ENCODE measurements at places on chromosomes 2 and 18. TPM values are rescaled to one million over a fixed set of nuclear protein-coding genes. Genes with fewer than 3 reads are reported as not detected.

DNA sequence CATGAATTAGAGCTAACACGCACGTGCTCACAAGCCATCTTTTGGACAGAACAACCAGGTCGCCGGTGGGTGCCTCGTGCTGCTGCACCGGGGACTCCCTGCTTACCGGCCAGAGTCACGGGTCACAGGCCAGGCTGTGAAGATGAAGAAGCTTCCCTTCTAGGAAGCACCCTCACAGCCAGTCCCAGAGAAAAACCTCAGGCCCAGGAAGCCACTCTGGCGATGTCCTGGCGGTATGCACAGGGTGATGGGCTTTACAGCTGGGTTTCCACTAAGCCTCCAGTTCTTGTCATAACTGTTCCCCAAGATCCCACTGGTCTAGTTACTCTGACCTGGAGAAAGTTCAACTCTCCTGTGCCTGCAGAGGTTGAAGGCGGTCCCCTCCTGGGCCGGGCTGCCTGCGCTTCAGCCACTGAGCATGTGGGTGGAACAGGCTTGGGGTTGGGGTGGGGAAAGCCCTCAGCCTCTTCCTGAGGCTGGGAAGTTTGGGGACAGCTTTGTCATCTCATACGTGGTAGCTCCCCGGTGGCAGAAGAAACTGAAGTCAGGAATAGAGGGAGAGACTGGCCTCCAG lies 15.2 kb upstream of the DIS3L2 start:
- H3K36me3 ChIP-seq = no peaks in the 10 kb centered on the region
- no peak overlapping the region for H3K4me3 ChIP-seq
- H3K27ac ChIP-seq = no peak overlapping the region
- no peaks in the 10 kb centered on the region for H3K4me1 ChIP-seq

- no peak overlapping the region for H3K4me3 ChIP-seq
- no peaks in the 10 kb centered on the region for H3K27me3 ChIP-seq
- H3K4me1 ChIP-seq = no peaks in the 10 kb centered on the region
- no peak for DNase-seq
- H3K36me3 ChIP-seq = no peaks in the 10 kb centered on the region
- no peak overlapping the region for H3K27ac ChIP-seq
Observed at GRCh38 chr2:29749843-29750242, 171.5 kb downstream of the ALK start.

LOXHD1 gene
- 0.08 TPM for total RNA-seq

DNA sequence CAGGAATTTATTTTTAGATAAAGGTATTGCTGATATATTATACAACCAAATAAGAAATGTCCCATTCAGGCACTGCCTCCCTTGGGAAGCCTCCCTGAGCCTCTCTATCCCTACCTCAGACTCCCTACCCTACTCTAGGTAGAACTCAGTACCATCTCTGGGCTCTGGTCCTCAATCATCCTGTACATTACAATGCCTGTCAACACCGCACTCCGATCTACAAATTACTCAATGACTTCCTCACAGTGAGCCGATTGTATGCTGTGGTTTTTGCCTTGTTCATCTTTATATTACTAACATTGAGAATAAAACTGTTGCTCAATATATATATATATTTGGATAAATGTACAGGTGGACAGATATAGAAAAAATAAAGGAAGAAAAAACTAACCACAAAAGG lies 207.5 kb downstream of the STK39 start:
- H3K4me3 ChIP-seq = no peak overlapping the region
- no peaks in the 10 kb centered on the region for H3K27me3 ChIP-seq
- no peaks in the 10 kb centered on the region for H3K4me1 ChIP-seq
- no peak overlapping the region for H3K27ac ChIP-seq
- DNase-seq = no peak

LYPD6B gene
- total RNA-seq = 1.7 TPM

DNA sequence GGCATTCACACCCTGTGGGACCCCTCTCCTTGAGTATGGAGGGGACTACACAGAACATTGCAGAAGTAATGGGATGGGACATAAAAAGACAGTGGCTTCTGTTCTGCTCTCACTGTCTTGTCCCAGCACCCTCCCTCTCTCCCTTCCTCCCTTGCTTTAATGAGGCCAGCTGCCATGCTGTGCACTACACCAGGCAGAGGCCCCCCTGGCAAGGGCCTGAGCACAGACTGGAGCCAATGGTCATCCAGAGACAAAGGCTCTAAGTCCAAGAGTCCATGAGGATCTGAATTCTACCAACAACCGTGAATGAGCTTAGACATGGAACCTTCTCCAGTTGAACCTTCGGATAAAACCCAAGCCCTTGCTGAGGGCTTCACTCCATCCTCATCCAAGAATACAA lies 263.0 kb downstream of the NDUFA10 start:
- H3K27ac ChIP-seq = no peak overlapping the region
- H3K4me1 ChIP-seq = no peaks in the 10 kb centered on the region
- no peaks in the 10 kb centered on the region for H3K27me3 ChIP-seq
- H3K36me3 ChIP-seq = no peaks in the 10 kb centered on the region
- no peak for DNase-seq

GRCh38 chr2:220811115-220811514 lies 761.0 kb downstream of the EPHA4 start:
- H3K27ac ChIP-seq = no peak overlapping the region
- H3K4me3 ChIP-seq = no peak overlapping the region
- H3K36me3 ChIP-seq = no peaks in the 10 kb centered on the region
- no peaks in the 10 kb centered on the region for H3K4me1 ChIP-seq

EML4 gene
- 90.2 TPM for total RNA-seq

SLC16A14 gene
- 0.49 TPM for total RNA-seq
